ENCODE measurements at places on chromosomes 2 and 18.
A peak's percentile ranks its signal among the peaks of the same experiment; 100 is the strongest.

DNA sequence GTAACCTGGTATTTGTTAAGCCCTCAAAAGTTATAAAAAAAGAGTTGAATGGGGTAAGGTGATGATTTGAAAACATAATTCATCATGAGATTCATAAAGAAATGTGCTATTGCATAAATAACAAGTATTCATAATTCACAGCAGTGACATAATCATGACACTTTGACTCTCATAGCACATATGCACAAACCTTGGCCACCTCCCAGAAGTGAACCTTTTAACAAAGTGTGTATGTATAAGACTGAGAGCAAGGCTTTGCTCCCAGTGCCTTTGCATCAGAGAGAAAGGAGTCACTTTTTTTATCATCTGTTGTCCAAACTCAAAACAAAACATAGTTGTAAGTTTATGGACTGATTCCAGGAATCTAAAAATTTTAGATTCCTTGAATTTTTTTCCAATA, 15.0 kb upstream of the HTR2B start:
- no peak for DNase-seq
- H3K27me3 ChIP-seq, result no peaks in the 10 kb centered on the region
- H3K4me3 ChIP-seq, result no peak overlapping the region

GRCh38 chr18:25349131-25349925, 2.6 kb downstream of the ZNF521 start:
- peak; percentile 63 for DNase-seq
- H3K27ac ChIP-seq, result peak overlapping the region; percentile 97
- peak overlapping the region; percentile 76 for H3K4me3 ChIP-seq
- no peaks in the 10 kb centered on the region for H3K36me3 ChIP-seq

GRCh38 chr2:39266139-39266805, 22.5 kb upstream of the CDKL4 start:
- H3K4me1 ChIP-seq, result no peaks in the 10 kb centered on the region
- H3K4me3 ChIP-seq, result no peak overlapping the region
- no peak overlapping the region for H3K27ac ChIP-seq
- H3K27me3 ChIP-seq, result no peaks in the 10 kb centered on the region
- no peak for DNase-seq
- peaks cover 95% of the 10 kb centered on the region for H3K36me3 ChIP-seq

- no peaks in the 10 kb centered on the region for H3K36me3 ChIP-seq
- no peak overlapping the region for H3K4me3 ChIP-seq
- H3K4me1 ChIP-seq, result no peaks in the 10 kb centered on the region
- H3K27me3 ChIP-seq, result no peaks in the 10 kb centered on the region
Measured at GRCh38 chr2:143148757-143149156, 19.5 kb downstream of the ARHGAP15 start.

GRCh38 chr2:221818616-221819320, 246.7 kb upstream of the EPHA4 start:
- no peak overlapping the region for H3K27ac ChIP-seq
- H3K4me3 ChIP-seq, result no peak overlapping the region
- H3K27me3 ChIP-seq, result no peaks in the 10 kb centered on the region
- peaks cover 2% of the 10 kb centered on the region for H3K4me1 ChIP-seq
- DNase-seq, result no peak
- no peaks in the 10 kb centered on the region for H3K36me3 ChIP-seq

- no peak overlapping the region for H3K27ac ChIP-seq
- H3K27me3 ChIP-seq, result no peaks in the 10 kb centered on the region
- peaks cover 16% of the 10 kb centered on the region for H3K36me3 ChIP-seq
- H3K4me1 ChIP-seq, result no peaks in the 10 kb centered on the region
Measured at GRCh38 chr2:42598656-42599055, 30.2 kb downstream of the MTA3 start.

DNA sequence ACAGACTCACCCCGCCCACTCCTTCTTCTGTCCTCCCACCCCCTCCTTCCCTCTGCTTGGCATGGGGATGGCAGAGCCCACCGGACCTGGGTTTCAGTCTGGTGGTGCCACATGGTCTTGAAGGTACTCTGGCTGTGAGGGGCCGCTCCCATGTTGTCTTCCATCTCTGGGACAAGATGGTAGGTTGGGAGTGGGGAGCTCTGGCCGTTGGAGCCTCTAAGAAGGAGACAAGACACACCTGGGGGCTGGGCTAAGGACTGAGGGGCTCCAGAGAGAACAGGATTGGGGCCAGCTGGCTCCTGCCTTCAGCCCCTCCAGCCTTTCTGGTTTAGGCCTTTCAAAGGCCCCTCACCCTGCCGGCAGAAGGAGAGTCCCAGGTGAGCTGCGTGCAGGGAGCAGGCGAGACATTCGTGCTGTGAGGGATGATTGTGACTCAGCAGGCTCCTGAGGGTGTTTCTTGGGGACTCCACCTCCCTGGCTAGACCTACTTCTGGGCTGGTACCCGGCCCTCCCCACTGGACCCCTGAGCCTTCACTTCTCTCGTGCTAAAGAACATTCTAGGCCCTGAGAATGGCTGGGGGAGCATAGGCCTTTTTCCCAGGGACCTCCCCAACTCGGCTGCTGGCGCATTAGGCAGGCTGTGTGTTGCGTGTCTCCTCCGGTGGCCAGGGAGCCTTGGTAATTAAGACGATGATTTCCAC, 128.2 kb upstream of the HAAO start:
- DNase-seq, result no peak
- H3K27ac ChIP-seq, result no peak overlapping the region
- no peaks in the 10 kb centered on the region for H3K36me3 ChIP-seq
- no peaks in the 10 kb centered on the region for H3K27me3 ChIP-seq
- H3K4me1 ChIP-seq, result peaks cover 36% of the 10 kb centered on the region

DNA sequence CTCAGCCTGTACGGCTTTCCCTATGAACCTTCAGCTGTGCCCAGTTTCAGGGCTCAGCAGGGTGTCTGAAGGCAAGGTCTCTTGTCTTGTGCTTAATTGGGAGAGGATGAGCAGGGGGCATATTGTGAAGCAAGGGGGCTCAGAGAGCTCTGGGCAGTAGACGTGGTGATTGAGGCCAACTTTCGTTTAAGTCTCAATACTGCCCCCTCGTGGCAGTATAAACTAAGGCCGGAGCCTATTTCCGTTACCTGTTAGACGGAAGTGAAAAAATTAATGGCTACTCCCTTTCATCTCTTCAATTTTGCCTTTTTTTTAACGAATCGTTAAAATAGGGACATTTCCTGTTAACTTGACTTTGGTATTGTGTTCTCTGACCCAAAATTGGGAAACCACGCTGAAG, 193.4 kb downstream of the TDRD15 start:
- H3K4me1 ChIP-seq, result no peaks in the 10 kb centered on the region
- H3K27me3 ChIP-seq, result no peaks in the 10 kb centered on the region
- no peak overlapping the region for H3K27ac ChIP-seq
- H3K4me3 ChIP-seq, result no peak overlapping the region
- no peaks in the 10 kb centered on the region for H3K36me3 ChIP-seq

DNA sequence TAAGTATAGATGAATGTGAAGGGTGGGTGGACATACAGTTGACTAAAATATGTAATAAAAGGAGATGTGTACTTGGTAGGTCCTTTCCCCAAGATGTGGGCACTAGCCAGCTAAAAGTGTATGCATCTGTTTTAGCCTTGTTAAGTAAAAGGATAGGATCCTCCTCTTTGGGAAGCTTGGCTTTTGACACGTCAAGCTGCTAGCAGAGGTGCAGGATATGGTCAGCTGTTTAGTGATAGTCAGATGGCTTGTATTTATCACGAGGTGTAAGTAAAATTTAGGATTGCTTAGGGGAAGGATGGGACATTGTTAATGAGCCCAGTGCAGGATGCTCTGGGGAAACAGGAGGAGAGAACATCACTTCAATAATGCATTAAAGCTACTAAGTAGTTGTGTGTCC, 1.5 kb downstream of the MFSD6 start:
- H3K36me3 ChIP-seq, result no peaks in the 10 kb centered on the region
- H3K4me1 ChIP-seq, result peaks cover 6% of the 10 kb centered on the region
- no peak overlapping the region for H3K4me3 ChIP-seq
- H3K27ac ChIP-seq, result no peak overlapping the region
- peaks cover 80% of the 10 kb centered on the region for H3K27me3 ChIP-seq

GRCh38 chr2:181038796-181039195, 58.4 kb downstream of the UBE2E3 start:
- H3K27me3 ChIP-seq, result no peaks in the 10 kb centered on the region
- no peak overlapping the region for H3K4me3 ChIP-seq
- no peak for DNase-seq
- peaks cover 5% of the 10 kb centered on the region for H3K36me3 ChIP-seq
- H3K4me1 ChIP-seq, result no peaks in the 10 kb centered on the region
- no peak overlapping the region for H3K27ac ChIP-seq

DNA sequence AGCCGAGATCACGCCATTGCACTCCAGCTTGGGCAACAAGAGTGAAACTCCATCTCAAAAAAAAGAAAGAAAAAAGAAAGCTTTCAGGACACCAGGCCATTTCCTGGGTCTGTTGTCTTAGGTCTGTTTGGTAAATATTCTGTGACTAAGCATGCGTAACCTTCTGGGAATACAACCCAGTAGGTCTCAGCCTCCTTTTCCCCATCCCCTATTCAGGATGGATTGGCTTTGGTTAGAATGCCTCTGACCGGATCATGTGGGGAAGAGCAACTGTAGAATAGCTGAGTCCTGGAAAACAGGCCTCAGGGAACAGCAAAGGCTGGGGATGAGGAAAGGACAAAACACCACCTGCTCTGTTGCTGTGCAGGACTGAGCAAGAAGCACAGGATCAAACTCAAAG, 1.6 kb upstream of the PDCL3 start:
- H3K4me3 ChIP-seq, result no peak overlapping the region

- DNase-seq, result no peak
- H3K4me1 ChIP-seq, result no peaks in the 10 kb centered on the region
- H3K4me3 ChIP-seq, result no peak overlapping the region
- H3K27me3 ChIP-seq, result no peaks in the 10 kb centered on the region
- no peak overlapping the region for H3K27ac ChIP-seq
Measured at GRCh38 chr2:135265960-135266490, 213.9 kb downstream of the RAB3GAP1 start.

DNA sequence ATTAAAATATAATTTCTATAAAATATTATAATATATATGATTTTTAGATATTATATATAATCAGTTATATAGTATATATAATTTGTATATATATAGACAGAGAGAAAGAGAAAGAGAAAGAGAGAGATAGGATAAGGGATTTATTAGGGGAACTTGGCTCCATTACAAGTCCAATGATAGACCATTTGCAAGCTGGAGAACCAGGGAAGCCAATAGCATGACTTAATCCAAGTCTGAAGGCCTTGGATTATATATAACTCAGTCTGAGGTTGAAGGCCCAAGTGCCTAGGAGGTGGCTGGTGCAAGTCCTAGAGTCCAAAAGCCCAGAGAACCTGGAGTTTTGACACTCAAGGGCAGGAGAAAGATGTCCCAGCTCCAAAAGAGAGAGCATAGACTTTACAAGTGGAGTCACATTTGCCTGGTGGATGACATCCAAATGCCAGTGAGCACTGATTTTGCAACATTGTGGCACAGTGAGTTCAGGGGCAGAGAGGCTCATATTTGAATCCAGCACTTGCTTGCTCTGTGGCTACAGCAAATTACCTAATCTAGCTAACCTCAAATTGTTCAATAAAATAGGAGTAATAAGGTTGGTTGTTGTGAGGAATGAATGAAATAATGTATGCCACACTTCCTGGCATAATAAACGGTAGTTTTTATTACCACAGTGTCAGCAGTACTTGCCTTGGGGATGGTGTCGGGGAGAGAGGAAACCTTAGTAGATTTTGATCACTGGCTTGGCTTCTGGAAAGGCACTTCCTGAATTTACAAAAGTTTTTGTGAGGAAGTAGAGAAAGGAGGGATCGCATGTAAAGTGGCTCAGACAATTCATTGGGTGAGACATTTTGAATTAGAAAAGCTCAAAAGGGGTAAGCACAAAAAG, 69.6 kb upstream of the CD28 start:
- no peak overlapping the region for H3K27ac ChIP-seq
- no peak for DNase-seq
- H3K4me3 ChIP-seq, result no peak overlapping the region
- H3K36me3 ChIP-seq, result no peaks in the 10 kb centered on the region
- no peaks in the 10 kb centered on the region for H3K27me3 ChIP-seq

DNA sequence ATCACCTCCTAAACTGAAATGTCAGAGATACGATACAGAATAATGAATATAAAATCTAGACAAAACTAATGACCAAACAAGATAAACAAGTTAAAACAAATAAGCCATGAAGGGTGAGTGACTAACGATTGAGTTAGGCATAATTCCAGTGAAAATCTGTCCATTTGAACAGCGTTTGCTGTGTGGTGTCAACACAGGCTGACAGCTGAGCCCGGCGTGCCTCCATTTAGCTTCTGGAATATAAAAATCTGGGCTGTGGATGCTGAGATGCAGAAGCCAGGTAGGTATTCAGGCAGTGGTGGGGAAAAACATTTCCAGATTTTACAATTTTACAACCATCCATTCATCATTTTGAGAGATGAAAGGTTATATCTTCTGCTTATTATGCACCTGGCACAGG, 2041.4 kb upstream of the CELF4 start:
- H3K27me3 ChIP-seq, result no peaks in the 10 kb centered on the region
- H3K36me3 ChIP-seq, result no peaks in the 10 kb centered on the region
- peaks cover 13% of the 10 kb centered on the region for H3K4me1 ChIP-seq
- DNase-seq, result no peak
- H3K27ac ChIP-seq, result no peak overlapping the region

GRCh38 chr18:415617-416612, 84.6 kb downstream of the COLEC12 start:
- no peaks in the 10 kb centered on the region for H3K27me3 ChIP-seq
- H3K36me3 ChIP-seq, result no peaks in the 10 kb centered on the region
- peaks cover 2% of the 10 kb centered on the region for H3K4me1 ChIP-seq
- H3K4me3 ChIP-seq, result no peak overlapping the region
- no peak for DNase-seq
